ENCODE measurements at places on chromosomes 3 and 15.

DNA sequence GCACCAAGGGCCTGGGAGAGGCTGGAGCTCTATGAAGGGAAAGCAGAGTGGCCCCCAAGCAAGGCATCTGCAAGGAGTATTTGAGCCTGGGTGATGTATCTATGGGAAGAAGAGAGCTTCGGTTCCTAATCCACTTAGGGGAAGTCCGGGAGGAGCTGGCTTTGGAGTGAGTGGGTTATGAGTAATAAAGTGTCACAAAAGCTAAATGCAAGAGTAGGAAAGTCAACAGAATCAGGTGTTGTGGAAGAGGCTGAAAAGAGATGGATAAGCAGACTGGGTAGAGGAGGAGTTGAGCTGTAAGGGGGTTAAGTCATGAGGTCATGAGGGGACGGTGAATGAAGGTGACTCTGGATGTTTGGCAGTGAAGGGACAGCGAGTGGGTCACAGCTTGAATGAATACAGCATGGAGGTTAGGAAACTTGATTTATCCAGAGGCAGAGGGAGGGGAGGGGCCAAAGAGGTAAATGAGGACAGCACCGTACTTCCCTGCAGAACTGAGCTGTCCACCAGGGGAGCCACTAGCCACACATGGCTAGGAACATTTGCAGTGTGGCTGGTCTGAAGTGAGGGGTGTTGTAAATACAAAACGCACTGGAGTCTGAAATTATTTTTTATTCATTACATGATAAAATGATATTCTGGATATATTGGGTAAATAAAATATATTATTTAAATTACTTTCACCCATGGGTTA, 83.3 kb downstream of the ADCY5 start:
- no peak for DNase-seq

DNA sequence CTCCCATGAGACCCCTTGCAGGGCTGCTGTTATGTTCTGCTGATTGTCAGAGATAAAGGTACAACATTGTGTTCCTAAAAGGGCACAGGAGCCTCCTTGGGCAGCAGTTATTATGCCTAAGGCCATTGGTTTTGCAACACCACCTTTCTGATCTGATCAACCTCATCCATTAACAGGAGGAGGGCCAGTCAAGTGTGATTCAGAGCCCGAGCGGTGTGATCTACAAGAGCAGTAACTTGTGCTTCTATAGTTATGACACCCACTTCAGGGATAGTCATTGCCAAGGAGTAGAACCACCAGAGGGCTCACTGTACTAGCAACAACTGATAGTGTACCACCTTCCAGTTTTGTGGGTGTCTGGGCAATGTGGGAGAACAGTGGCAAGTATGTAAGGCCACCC, 1457.9 kb upstream of the CADM2 start:
- no peak for DNase-seq

GRCh38 chr15:34753236-34753894, 1.4 kb downstream of the GJD2 start:
- no peak for DNase-seq

- DNase-seq = no peak
Observed at GRCh38 chr3:65483480-65483879, 555.2 kb downstream of the MAGI1 start.

DNA sequence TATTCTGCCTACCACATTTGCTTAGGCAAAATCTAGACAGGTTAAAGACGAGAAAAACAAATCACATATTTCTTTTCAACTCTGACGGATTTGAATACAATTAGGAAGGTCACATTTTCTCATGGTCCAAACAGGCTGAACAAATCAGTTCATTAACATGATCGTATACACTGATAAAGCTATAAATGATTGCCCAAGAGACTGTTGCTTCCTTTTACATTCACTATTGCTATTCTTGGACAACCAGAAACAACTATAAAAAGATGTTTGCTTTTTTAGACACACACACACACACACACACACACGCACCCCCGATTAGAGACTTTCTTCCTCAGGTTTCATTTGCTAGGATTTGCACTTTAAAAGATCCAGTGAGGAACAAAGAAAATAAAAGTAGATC, 122.3 kb upstream of the BHLHE40 start:
- DNase-seq = no peak

- no peak for DNase-seq
Observed at GRCh38 chr3:43957553-43957952, 266.8 kb downstream of the ABHD5 start.

DNA sequence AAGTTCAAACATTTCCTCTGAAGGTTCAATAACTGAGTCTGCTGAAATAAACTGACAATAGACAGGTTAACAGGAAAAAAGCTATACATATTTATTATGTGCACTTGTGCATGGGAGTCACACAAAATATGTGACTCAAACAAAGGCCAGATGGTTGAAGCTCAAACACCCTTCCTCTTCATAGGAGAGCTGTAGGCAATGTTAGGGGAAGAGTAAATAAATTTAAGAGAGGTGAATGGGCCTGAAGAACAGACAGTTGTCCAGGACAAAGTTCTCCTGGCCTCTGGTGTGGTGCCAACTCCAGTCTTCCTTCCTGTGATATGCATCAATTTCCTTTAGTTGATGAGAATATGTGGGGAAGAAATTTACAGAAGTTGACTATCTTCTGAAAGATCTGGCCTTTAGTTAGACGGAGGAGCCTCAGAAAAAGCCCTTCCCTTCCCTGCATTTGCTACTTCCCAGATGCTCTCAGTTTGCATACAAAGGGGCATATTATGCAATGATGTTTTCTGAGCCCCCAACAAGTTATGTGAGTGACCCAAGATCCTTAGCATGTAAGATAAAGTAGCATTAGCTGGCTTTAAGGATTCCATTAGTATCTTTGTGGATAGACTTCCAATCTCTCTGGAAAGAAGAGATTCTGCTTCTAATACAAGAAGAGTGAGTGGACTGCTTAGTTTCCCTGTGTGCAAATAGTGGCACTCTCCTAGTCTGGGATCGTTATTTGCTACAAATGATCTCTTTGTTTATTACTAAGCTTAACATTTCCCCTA, 96.4 kb upstream of the IGSF10 start:
- DNase-seq = no peak

DNA sequence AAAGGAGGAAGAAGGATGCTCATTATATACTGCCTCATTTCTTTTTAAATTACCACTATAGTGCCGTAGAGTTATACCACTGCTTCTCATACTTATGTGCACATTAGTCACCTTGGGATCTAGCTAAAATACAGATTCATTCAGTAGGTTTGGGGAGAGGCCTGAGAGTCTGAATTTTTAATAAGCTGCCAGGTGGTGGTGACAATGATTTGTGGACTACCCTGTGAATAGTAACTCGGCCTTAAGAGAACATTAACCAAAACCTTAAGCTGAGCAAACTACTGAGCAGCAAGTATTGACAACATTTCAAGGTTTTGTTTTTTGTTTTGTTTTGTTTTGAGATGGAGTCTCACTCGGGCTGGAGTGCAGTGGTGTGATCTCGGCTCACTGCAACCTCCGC, 19.8 kb downstream of the UBA5 start:
- no peak for DNase-seq
